Tongue (tissue), 3 donors: ENCODE measurements at places on chromosomes 1 and 21. TPM values are rescaled to one million over a fixed set of nuclear protein-coding genes. Genes with fewer than 3 reads are reported as not detected.

GRCh38 chr1:60271041-60271440 lies 197.5 kb upstream of the C1orf87 start:
- no peak for DNase-seq

DNA sequence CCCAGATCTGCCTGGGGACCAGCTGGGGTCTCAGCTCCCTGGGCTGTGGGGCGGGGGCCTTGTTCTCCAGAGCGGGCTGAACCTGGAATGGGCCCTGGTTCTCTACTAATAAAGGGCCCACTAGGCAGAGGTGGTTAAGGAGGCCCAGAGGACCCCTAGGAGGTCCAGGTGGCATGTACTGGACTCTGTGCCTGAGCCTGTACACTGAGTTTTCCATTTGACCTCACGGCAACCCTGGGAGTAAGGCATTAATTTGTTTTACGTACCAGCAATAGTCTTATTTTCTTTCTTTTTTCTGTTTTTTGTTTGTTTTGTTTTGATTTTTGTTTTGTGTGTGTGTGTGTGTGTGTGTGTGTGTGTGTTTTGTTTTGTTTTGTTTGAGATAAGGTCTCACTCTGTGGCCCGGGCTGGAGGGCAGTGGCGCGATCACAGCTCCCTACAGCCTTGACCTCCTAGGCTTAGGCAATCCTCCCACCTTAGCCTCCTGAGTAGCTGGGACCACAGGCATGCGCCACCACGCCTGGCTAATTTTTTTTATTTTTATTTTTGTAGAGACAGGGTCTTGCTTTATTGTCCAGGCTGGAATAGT lies 19.6 kb upstream of the FAM131C start:
- DNase-seq, result no peak

DNA sequence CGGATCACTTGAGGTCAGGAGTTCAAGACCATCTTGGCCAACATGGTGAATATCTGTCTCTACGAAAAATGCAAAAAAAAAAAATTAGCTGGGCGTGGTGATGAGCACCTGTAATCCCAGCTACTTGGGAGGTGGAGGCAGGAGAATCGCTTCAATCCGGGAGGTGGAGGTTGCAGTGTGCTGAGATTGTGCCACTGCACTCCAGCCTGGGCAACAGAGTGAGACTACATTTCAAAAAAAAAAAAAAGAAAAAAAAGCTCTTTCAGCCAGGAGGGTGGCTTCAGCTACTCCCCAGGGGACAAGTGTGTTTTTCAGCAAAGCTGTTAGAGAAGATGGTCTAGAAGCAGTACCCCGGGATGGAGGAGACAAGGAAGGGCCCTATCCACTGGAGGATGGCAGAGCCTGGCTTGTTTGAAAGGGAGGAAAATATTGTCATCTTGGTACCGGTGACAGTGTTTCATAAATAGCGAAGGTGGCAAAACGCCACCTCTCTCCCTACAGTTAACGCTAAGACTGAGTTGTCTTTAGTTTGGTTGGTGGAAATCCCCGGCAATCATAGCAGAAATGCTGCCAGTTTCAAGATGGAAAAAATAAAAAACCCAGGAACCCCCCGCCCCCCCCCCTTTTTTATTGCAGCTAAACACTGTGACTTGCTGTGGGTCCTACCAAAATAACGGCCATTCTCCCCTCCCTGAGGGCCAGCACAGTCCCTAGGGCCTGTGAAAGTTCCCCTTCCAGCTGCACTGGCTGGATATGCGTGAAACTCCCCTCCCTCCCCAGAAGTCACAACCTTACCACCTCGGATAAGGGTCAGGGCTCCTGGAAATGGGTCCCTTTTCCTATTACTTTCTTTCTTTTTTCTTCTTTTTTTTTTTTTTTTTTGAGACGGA lies 3.5 kb downstream of the PIK3CD start:
- no peak for DNase-seq

GRCh38 chr1:38527373-38527966 lies 332.1 kb downstream of the RRAGC start:
- DNase-seq, result peak; percentile 40

DNA sequence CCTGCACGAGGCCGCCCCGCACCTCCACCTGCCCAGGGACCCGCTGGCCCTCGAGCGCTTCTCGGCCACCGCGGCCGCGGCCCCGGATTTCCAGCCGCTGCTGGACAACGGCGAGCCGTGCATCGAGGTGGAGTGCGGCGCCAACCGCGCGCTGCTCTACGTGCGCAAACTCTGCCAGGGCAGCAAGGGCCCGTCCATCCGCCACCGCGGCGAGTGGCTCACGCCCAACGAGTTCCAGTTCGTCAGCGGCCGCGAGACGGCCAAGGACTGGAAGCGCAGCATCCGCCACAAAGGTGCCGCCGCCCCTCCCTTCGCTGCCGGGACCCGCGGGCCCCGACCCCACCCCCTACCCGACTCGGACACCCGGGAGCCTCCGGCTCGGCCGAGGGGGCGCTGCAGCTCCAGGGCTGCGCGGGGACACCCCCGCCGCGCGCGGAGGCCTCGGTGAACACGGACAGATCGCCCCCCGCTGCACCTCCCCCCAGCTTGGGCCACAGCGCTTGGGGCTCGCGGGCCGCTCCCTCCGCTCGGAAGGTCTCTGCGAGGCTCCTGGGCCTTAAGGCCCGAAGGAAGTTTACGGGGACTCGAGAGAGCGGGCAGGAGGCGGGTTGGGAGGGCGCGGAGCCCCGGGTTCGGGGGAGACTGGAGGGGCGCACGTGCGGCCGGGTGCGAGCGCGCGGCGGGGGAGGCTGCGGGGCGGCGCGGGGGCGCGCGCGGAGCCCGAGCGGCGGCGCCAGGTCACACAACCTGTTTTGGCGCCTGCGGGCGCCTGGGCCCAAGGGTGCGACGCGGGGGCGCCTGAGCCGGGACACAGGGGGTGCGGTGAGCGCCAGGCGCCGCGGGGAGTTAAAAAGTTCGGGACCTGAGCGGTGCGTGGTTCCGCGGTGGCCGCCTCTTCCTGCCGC lies 1.2 kb downstream of the SAMD11 start:
- no peak for DNase-seq

- DNase-seq, result no peak
Measured at GRCh38 chr1:210340841-210341240, 12.1 kb downstream of the HHAT start.

- no peak for DNase-seq
Measured at GRCh38 chr1:109584766-109585165, 34.6 kb downstream of the GNAT2 start.

- no peak for DNase-seq
Measured at GRCh38 chr1:193909406-193910082, 723.1 kb upstream of the B3GALT2 start.

- no peak for DNase-seq
Measured at GRCh38 chr1:208251015-208251414, 6.8 kb upstream of the PLXNA2 start.

- DNase-seq, result no peak
Measured at GRCh38 chr1:114902343-114902742, 47.7 kb downstream of the SYCP1 start.

IQCC gene
- 2.7 TPM for total RNA-seq

DNA sequence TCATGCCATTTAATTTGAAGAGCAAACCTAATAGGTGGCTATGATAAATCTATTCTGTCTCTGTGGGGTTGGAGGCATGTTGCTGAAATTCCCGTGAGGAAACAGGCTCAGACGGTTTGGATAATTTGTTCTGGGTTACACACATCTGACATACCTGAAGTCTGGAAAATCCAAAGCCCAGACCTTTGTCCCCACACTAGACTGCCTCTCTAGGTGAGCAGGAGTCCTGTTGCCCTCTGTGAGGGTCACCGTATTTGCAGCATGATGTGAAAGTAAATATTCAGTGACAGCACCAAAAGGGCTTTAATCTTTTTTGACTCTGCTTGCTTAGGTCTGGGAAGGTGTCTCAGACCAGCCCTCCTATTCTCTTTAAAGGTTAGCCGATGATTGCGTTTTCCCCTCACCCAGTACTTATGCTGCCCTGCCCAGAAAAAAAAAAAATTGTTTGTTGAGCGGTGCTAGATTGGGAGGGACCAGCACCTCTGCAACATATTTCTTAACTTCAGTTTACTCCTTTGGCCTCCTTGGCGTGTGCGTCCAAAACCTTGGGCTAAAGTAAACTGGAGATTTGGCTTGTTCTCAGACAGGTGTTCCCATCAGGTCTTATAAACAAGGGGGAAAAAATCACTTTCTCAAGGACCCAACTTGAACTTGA lies 67.0 kb downstream of the CACHD1 start:
- no peak for DNase-seq

ALX3 gene
- not detected for total RNA-seq

DNA sequence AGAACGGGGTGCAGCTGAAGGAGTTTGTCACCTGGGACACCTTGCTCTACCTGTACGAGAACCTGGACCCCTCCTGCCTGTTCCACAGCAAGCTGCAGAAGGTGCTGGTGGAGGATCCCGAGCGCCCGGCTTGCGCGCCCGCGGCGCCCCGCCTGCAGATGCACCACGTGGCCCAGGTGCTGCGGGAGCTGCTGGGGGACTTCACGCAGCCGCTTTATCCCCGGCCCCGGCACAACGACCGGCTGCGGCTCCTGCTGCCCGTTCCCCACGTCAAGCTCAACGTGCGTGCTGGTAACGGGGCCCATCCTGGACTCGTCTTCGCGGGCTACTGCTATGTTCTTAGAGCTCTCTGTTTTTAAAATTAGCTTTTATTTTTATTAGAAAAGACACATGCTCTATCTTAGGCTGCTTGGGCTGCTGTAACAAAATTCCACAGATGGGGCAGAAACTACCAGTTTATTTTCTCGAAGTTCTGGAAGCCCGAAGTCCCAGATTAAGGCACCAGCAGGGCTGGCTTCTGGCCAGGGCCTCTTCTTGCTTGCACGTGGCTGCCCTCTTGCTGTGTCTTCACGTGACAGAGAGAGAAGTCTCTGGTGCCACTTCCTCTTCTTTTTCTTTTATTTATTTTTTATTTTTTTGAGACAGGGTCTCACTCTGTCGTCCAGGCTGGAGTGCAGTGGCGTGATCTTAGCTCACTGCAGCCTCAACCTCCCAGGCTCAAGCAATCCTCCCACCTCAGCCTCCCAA lies 38.1 kb downstream of the TRPM2 start:
- DNase-seq, result peak; percentile 9

- no peak for DNase-seq
Measured at GRCh38 chr1:36964830-36965229, 69.5 kb downstream of the GRIK3 start.

PGBD5 gene
- total RNA-seq, result 13.6 TPM

GRCh38 chr1:89149229-89149628 lies 23.3 kb upstream of the GBP2 start:
- DNase-seq, result peak; percentile 28

ANGPTL3 gene
- total RNA-seq, result not detected

HCRTR1 gene
- not detected for total RNA-seq

DNA sequence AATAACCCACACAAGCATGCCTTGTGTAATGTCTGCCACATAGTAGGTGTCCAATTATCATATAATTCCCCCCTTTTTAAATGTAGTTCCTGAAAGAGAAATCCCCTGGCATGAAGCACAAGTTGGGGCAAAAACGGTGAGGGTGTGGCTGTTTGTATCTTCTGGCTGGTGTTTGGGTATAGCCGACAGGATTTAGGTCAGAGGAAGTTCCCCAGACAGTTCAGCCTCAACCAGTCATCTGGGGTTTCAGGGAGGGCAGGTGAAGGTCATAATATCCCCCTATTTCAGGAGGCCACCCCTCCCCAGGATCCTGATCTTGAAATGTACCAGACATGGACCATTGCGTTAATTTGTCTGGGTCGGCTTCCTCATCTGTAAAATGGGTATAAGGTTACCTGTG lies 29.1 kb upstream of the JUN start:
- peak; percentile 10 for DNase-seq

CA6 gene
- total RNA-seq, result 1.0 TPM

GRCh38 chr1:60969971-60970509 lies 112.3 kb upstream of the NFIA start:
- DNase-seq, result peak; percentile 69

GRCh38 chr21:32248571-32249461 lies 30.0 kb downstream of the MIS18A start:
- peak; percentile 74 for DNase-seq

AIM2 gene
- total RNA-seq, result not detected

SLC30A10 gene
- total RNA-seq, result 2.2 TPM

DNA sequence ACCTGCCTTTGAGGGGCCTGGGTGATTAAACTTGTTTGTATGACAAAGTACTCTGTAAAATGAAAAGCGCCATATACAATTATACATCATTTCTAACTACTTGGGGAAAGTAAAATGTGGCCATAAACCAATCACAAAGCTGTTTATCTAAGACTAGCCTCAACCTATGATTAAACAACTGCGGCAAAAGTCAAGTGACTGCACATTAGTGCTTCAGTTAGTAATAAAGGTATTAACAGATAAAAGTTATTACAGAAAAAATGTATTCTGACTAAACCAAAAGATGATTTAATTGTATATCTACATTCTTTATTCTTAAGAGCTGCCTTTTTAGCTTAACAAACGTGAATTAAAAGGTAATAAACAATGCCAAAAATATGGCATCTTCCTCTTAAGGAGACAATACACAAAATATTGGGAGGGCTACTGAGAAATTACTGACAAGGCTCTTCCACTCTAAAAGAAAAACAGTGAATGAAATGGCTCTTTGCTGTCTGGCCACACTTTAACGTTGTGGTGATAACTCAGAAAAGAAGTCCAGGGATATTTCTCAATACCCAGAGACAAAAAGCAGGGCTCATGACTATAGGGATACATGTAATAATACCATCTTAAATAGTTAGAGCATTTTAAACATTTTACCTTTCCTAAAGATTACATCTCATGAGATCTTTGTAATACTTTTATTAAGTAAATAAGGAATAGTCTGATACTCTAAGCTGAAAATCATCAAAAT lies 8.6 kb downstream of the ARHGAP29 start:
- DNase-seq, result no peak

DNA sequence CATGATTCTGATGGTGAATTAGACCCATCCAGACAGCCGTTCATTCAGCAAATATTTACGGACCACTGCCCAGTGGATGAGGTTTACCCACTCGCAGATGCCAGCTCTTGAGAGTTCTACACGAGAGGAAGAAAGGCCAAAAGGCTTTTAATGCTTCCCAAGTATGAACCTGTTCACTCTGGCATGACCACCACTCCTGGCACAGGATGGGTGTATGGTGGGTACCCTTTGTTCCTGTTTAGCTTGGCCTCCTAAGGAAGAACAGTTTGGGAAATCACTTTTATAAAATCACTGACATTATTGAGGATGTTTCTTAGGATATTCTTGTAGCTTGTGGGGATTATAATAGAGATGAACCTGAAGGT lies 67.2 kb downstream of the HMGB4 start:
- no peak for DNase-seq

OLIG1 gene
- 0.41 TPM for total RNA-seq

DNA sequence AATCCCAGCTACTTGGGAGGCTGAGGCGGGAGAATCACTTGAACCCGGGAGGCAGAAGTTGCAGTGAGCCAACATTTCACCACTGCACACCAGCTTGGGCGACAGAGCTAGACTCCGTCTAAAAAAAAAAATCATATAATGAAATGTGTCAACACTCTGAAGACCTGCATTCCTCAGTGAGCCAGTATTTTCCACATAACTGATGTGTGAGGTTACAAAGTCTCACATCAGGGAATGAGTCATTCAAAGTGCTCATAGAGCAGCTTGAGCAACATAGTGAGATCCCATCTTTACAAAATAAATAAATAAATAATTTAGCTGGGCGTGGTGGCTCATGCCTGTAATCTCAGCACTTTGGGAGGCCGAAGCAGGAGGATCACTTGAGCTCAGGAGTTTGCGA lies 65.5 kb downstream of the CASZ1 start:
- no peak for DNase-seq
